Smooth muscle cell of trachea (primary cell): ENCODE measurements at places on chromosomes 3 and 15. TPM values are rescaled to one million over a fixed set of nuclear protein-coding genes. Genes with fewer than 3 reads are reported as not detected.

Gene SLC28A1
- not detected in 2 replicates for total RNA-seq

Gene RETNLB
- not detected in 2 replicates for total RNA-seq

Gene LNP1
- 5.0 and 6.8 TPM in 2 replicates for total RNA-seq

Gene BCL2A1
- total RNA-seq = 6.5 and 11.4 TPM in 2 replicates

Gene RTP4
- total RNA-seq = 2.8 and 3.3 TPM in 2 replicates

Gene ACAD11
- total RNA-seq = 53.1 and 56.1 TPM in 2 replicates

Gene ELP6
- 22.3 and 31.7 TPM in 2 replicates for total RNA-seq

Gene CLRN1
- not detected in 2 replicates for total RNA-seq

Gene SNTN
- total RNA-seq = not detected in 2 replicates

Gene ANKDD1A
- 9.2 and 19.0 TPM in 2 replicates for total RNA-seq

Gene AP4E1
- 10.3 and 15.7 TPM in 2 replicates for total RNA-seq

Gene KLHL40
- total RNA-seq = not detected in 2 replicates

Gene RBSN
- 25.5 and 26.3 TPM in 2 replicates for total RNA-seq

Gene GUCA1C
- not detected in 2 replicates for total RNA-seq

Gene LMAN1L
- total RNA-seq = 0.15 TPM in 1 of 2 replicates, not detected in the other

Gene RBM6
- 38.2 and 64.1 TPM in 2 replicates for total RNA-seq

Gene NAALADL2
- total RNA-seq = 19.2 and 19.7 TPM in 2 replicates

Gene EOMES
- under 0.01 TPM in 1 of 2 replicates, not detected in the other for total RNA-seq

Gene GPR156
- 0.44 and 0.50 TPM in 2 replicates for total RNA-seq

Gene PP2D1
- total RNA-seq = not detected in 2 replicates

Gene GPR62
- total RNA-seq = under 0.01 TPM in 1 of 2 replicates, not detected in the other

Gene P2RY13
- total RNA-seq = not detected in 2 replicates

Gene RBPMS2
- total RNA-seq = not detected in 2 replicates

Gene WHAMM
- 4.1 TPM in 2 replicates for total RNA-seq

Gene CTXN2
- not detected in 2 replicates for total RNA-seq

Gene TRAT1
- total RNA-seq = not detected in 2 replicates

Gene CSPG5
- under 0.01 and 0.44 TPM in 2 replicates for total RNA-seq

Gene WDR93
- total RNA-seq = not detected in 2 replicates

Gene ARHGEF26
- total RNA-seq = 0.99 and 1.6 TPM in 2 replicates

Gene CYP19A1
- 5.1 and 8.3 TPM in 2 replicates for total RNA-seq

Gene DYNC1LI1
- 31.4 and 52.8 TPM in 2 replicates for total RNA-seq

Gene SLC2A2
- total RNA-seq = not detected in 2 replicates

Gene B3GNT5
- 5.8 and 6.5 TPM in 2 replicates for total RNA-seq

Gene GOLGA8T
- not detected in 2 replicates for total RNA-seq

Gene ACKR2
- 0.15 and 0.17 TPM in 2 replicates for total RNA-seq

Gene ATP2C1
- total RNA-seq = 116 and 137 TPM in 2 replicates

Gene SUSD5
- 1.6 and 2.5 TPM in 2 replicates for total RNA-seq

Gene ANKRD63
- not detected in 2 replicates for total RNA-seq

Gene TMEM207
- total RNA-seq = not detected in 2 replicates

Gene STXBP5L
- total RNA-seq = under 0.01 TPM in 1 of 2 replicates, not detected in the other

Gene CXCR6
- total RNA-seq = not detected in 2 replicates

Gene HTR3E
- not detected in 2 replicates for total RNA-seq

Gene AADAC
- total RNA-seq = 0.33 TPM in 1 of 2 replicates, not detected in the other

Gene QTRT2
- total RNA-seq = 10.8 and 15.6 TPM in 2 replicates

Gene CPOX
- total RNA-seq = 28.8 and 32.9 TPM in 2 replicates

Gene A4GNT
- total RNA-seq = not detected in 2 replicates

Gene REC114
- total RNA-seq = not detected in 2 replicates

Gene USP50
- 0.29 TPM in 1 of 2 replicates, not detected in the other for total RNA-seq

Gene NUSAP1
- 9.1 and 107 TPM in 2 replicates for total RNA-seq

Gene CRTAP
- 257 and 507 TPM in 2 replicates for total RNA-seq

Gene LRRIQ4
- total RNA-seq = not detected in 2 replicates

Gene RAB6B
- total RNA-seq = 0.44 and 1.2 TPM in 2 replicates

Gene PARP15
- total RNA-seq = 0.17 and 0.87 TPM in 2 replicates

Gene SEMA4B
- total RNA-seq = 19.9 and 25.6 TPM in 2 replicates

Gene SATB1
- total RNA-seq = 20.2 and 20.8 TPM in 2 replicates

Gene RLBP1
- total RNA-seq = not detected in 2 replicates

Gene XYLB
- total RNA-seq = 4.7 and 6.1 TPM in 2 replicates

Gene PLA2G4F
- under 0.01 TPM in 1 of 2 replicates, not detected in the other for total RNA-seq

Gene C3orf85
- total RNA-seq = not detected in 2 replicates
